Calu3 (cell line): ENCODE measurements at places on chromosomes 3 and 15. TPM values are rescaled to one million over a fixed set of nuclear protein-coding genes. Genes with fewer than 3 reads are reported as not detected.

SERINC4 gene
- total RNA-seq: 0.33 TPM in 1 of 2 replicates, not detected in the other

- no peaks in the 10 kb centered on the region for H3K36me3 ChIP-seq
- H3K27me3 ChIP-seq: no peaks in the 10 kb centered on the region
- H3K27ac ChIP-seq: no peak overlapping the region
- no peak for DNase-seq
- H3K4me1 ChIP-seq: no peaks in the 10 kb centered on the region
Observed at GRCh38 chr3:74631351-74632140, 17.1 kb upstream of the CNTN3 start.

RBM6 gene
- total RNA-seq: 69.6 and 72.1 TPM in 2 replicates

TGM5 gene
- not detected in 2 replicates for total RNA-seq

POC1A gene
- 26.4 and 26.9 TPM in 2 replicates for total RNA-seq

- no peaks in the 10 kb centered on the region for H3K36me3 ChIP-seq
- no peaks in the 10 kb centered on the region for H3K27me3 ChIP-seq
- peaks cover 53% of the 10 kb centered on the region for H3K4me1 ChIP-seq
- no peak overlapping the region for H3K4me3 ChIP-seq
- no peak for DNase-seq
- no peak overlapping the region for H3K27ac ChIP-seq
Observed at GRCh38 chr3:64694114-64694513, 6.3 kb upstream of the ADAMTS9 start.

IRAK2 gene
- total RNA-seq: 25.5 and 31.6 TPM in 2 replicates

DNA sequence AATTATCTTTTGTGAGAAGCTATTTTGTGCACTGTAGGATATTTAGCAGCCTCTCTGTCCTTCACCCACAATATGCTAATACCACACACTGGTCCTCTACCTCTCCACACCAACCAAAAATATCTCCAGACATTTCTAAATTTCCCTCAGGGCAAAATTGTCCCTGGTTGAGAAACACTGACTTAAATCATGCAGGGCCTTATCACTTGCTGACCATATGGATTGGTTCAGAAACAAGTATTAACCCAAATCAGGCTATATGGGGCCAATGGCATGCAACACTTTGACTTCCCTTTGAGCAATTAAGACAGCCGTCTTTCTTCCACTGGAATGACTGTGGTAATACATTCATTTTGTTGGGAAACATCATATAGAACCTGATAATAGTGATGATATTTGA, 251.1 kb downstream of the CNTN3 start:
- no peak for DNase-seq
- H3K36me3 ChIP-seq: no peaks in the 10 kb centered on the region
- no peak overlapping the region for H3K4me3 ChIP-seq
- no peaks in the 10 kb centered on the region for H3K27me3 ChIP-seq
- H3K4me1 ChIP-seq: no peaks in the 10 kb centered on the region

DNA sequence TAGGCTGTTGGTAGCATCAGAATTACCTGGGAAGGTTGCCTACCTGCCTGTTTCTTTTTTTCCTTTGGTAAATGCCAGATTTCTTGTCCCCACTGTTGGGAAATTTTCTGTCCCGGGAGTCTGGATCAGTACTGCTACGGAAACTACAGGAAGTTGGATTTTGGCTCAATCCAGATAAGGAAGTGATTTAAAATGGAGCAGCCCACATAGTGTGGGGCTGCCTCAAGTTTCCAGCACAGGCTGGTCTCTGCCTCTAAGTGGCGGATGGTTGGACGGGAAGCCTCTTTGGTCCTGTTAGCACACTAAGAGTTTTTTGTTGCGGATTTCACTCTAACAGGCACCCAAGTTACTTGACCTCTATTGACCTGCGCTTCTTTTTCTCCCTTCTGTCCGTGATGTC, 54.7 kb downstream of the EEFSEC start:
- H3K4me3 ChIP-seq: no peak overlapping the region
- no peak overlapping the region for H3K27ac ChIP-seq
- no peaks in the 10 kb centered on the region for H3K27me3 ChIP-seq
- peaks cover 3% of the 10 kb centered on the region for H3K4me1 ChIP-seq
- DNase-seq: no peak

DNA sequence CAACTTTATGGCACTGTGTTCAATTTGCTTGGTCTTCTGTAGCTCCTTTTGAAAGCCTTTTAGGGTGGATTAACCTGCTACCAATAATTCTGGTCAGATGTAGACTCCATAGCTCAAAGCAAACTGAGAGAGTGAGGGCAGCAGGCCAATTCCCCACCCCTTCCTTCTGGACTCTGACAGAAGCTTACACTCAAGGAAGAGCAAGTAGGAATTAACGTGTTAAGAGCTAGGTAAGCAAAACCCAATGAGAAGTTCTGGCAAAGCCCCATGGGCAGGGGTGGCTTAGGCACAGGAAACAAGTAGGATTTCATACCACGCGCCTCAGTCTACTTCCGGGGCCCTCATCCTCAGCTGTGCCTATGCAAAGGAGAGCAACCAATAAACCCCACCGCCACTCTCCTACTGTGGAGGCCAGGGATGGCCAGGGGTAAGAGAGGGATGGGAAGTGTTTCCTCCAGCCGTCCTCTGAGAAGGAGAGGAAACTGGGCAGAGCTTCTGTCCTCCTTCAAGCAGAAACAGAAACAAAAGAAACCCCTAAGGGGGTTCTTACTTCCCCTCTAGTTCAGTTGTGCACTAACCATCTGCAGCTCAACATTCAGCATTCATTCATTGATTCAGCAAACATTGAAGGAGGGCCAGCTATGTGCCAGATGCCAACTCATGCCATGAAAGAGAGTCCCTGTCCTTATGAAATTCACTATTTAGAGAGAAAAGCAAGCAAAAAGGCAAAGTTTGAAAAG, 12.6 kb downstream of the CCR5 start:
- H3K27me3 ChIP-seq: peaks cover 21% of the 10 kb centered on the region
- H3K27ac ChIP-seq: no peak overlapping the region
- H3K4me3 ChIP-seq: no peak overlapping the region
- no peak for DNase-seq
- peaks cover 6% of the 10 kb centered on the region for H3K36me3 ChIP-seq
- peaks cover 18% of the 10 kb centered on the region for H3K4me1 ChIP-seq

FYCO1 gene
- total RNA-seq: 24.5 and 26.7 TPM in 2 replicates

- H3K27ac ChIP-seq: no peak overlapping the region
- no peak for DNase-seq
- no peaks in the 10 kb centered on the region for H3K4me1 ChIP-seq
Observed at GRCh38 chr3:115571413-115571812, 51.9 kb upstream of the GAP43 start.

GRCh38 chr3:32968166-32968919, 16.9 kb downstream of the CCR4 start:
- H3K4me1 ChIP-seq: no peaks in the 10 kb centered on the region
- H3K27me3 ChIP-seq: no peaks in the 10 kb centered on the region
- DNase-seq: no peak
- H3K27ac ChIP-seq: no peak overlapping the region
- H3K4me3 ChIP-seq: no peak overlapping the region

GRCh38 chr3:138653567-138653966, 45.0 kb downstream of the FAIM start:
- no peaks in the 10 kb centered on the region for H3K4me1 ChIP-seq
- H3K4me3 ChIP-seq: no peak overlapping the region
- peaks cover 50% of the 10 kb centered on the region for H3K36me3 ChIP-seq

GHSR gene
- total RNA-seq: not detected in 2 replicates

GRCh38 chr3:67437789-67438188, 216.6 kb downstream of the SUCLG2 start:
- DNase-seq: no peak
- no peak overlapping the region for H3K4me3 ChIP-seq
- no peaks in the 10 kb centered on the region for H3K36me3 ChIP-seq
- H3K27ac ChIP-seq: no peak overlapping the region
- H3K4me1 ChIP-seq: no peaks in the 10 kb centered on the region

DNA sequence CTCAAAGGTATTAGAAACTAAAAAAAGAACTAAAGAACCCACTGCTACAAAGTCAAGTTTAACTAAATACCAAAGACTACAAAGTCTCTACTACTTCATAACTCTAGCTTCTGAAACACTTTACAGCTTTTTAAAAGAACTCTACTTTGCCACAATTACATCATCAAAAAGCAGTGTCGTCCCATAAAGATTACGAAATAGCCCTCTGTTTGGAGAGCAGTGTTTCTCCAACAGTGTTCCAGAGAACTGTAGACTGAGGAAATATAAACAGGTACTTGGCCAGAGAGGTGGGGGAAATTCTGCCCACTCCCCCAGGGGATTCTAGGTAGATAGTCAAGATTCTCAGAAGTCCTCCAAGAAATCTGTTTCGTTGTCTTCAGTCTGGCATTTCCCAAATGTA, 225.6 kb downstream of the PDZRN3 start:
- no peak overlapping the region for H3K4me3 ChIP-seq
- peaks cover 13% of the 10 kb centered on the region for H3K27me3 ChIP-seq
- DNase-seq: no peak
- no peaks in the 10 kb centered on the region for H3K4me1 ChIP-seq

DNA sequence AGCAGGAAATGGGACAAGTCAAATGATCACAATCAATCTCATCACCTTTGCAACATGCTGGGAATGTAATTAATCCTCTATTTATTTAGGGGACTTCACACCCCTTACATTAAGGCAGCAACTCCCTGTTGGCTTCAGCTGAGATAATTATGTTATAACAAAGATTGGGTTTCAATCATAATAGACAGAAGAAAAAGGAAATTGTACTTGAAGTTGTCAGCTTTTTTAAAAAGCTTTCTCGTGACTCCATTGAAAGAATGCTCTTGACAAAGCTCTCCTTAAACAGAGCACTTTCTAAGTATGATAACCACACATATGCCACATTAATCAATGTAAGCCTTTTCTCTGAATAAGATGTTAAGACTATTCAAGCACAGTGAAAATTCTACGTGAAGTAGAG, 65.7 kb downstream of the SHQ1 start:
- no peaks in the 10 kb centered on the region for H3K4me1 ChIP-seq
- H3K4me3 ChIP-seq: no peak overlapping the region
- no peak for DNase-seq
- no peaks in the 10 kb centered on the region for H3K36me3 ChIP-seq

POPDC2 gene
- total RNA-seq: 0.80 and 1.0 TPM in 2 replicates
